ENCODE measurements at places on chromosomes 3 and 15.

DNA sequence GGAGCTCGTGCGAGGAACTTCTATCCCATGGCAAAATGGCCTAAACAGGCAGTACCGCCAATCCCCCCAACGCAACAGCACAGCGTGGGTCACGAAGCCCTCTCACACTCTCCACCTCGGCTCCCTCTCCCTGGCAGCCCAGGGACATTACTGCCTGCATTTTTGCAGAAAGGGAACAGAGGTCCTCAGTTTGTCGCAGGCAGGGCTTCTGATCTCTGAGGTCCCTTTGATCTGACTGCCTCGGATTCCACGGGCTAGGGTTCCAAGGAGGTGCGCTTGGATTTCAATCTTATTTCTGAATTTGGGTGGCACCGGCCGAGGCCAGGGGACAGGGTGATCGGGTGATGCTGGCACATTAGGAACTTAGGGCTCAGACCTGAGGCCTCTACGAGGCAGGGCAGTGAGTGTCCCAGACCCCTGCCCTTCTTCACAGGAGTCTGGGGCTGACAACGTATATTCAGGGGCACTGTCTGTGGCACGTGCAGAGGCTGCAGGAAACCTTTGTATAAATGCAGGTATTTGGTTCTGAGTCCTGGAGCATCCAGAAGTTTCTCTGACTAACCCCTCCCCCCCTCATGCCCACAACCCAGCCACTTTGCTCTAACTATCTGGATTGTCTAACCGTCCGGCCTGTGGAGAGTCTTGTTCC is 197.9 kb downstream of the XXYLT1 start:
- DNase-seq = no peak

GRCh38 chr3:129942296-129942695 is 32.2 kb upstream of the TRH start:
- DNase-seq = peak; percentile 47

DNA sequence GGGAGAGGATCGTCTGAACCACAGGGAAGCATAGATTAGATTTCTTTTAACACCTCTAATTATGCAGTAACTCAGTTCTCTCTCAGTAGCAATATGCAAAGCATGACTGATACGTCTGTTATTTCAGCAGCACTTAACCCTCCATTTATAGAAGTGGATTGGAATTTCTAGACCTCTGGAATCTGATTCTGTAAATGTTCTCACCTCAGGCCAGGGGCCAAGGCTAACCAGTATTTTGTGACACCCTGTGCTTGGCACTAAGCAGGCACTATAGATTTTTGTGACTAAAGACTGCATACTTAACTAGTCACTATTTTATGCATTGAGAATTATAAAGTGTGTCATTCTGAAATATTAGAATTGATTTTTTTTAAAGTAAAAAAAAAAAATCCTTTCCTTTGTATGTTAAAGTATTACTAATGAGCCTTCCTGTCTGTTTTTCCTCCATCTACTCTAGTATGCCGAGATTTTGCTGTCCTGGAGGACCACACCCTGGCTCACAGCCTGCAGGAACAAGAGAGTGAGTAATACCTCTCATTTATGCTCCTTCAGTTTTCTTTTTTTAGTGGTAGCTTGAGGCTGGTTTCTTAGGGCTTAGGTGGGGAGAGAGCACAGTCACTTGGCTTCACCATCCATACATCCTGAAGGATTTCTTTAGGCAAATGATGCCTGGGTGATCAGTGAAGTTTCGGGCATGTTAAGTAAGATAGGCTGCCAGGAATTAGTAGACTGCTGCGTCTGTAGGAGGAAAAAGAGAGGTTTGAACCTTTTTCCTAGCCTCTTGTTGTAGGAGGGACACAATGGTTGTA is 26.5 kb upstream of the UTS2B start:
- DNase-seq = no peak

DNA sequence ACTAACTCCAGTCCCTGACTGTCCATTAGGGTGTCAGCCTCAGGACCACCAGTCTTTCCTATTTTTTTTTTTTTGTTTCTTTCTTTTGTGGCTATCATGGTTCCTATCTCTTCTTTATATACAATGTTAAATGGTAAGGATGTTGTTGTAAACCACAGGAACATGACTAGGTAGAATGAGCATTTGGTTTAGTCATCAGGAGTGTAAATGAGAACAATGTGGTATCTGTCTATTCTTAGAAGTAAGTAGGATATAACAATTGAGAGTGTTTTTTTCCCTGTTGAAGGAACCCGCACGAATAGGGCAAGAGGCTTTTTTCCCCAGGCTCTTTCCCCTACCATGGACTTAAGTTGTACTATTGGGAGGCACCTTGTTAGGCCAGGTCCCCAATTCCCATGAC is 880.3 kb upstream of the GBE1 start:
- DNase-seq = no peak

All from GM19239 (cell line).